ENCODE measurements at places on chromosomes 2 and 18.

DNA sequence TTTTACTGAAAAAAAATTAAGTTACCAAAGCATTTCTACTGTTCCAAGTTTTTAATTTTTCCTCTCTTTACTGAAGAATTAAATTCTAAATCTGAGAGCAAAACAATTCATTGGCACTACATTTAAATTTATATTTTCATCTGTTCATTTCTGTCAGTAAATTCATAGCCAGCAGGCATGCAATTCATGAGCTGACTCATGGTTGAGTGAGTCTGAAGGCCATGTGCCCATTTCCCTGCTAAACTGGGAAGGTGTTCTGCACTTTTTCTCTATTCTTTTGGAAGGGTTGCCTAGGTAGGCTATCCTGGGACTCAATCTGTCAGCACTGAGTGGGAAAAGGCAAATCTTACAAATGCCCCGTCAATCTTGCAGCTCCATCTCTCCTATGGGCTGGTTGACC lies 88.7 kb downstream of the KLHL14 start:
- no peak for DNase-seq

DNA sequence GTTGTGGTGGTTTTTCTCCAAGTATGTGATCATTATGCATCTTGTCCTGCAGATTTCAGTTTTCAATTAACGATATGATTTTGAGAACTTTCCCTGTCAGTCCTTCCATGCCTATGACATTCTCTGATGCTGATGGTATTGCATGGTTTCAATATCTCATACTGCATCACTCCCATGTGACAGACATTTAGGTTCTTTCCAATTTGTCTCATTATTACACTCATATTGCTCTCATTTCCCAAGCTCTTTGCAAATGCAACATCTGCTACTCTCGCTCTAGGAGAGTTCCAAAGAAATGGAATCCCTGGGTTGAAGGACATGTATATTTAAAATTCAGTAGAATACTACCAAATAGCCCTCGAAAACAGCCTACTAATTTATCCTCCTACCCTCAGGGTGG lies 125.5 kb downstream of the MARCHF4 start:
- DNase-seq: no peak

- DNase-seq: no peak
Measured at GRCh38 chr2:212176151-212176550, 362.5 kb downstream of the ERBB4 start.

DNA sequence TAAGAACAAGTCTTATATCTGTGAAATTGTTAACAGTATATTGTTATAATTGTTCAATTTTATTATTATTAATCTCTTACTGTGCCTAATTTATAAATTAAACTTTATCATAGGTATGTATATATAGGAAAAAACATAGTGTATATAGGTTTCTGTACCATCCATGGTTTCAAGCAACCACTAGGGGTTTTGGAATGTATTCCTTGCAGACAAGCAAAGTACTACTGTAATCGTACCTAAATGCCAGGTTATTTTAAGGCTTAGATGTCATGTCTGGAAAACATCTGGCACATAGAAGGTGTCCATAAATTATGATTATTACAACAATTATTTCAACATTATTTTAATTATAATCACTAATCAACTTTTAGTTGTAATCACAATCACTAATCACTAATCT lies 8.4 kb downstream of the ITSN2 start:
- DNase-seq: no peak

- DNase-seq: no peak
Measured at GRCh38 chr2:220202066-220202465, 574.6 kb downstream of the SLC4A3 start.

DNA sequence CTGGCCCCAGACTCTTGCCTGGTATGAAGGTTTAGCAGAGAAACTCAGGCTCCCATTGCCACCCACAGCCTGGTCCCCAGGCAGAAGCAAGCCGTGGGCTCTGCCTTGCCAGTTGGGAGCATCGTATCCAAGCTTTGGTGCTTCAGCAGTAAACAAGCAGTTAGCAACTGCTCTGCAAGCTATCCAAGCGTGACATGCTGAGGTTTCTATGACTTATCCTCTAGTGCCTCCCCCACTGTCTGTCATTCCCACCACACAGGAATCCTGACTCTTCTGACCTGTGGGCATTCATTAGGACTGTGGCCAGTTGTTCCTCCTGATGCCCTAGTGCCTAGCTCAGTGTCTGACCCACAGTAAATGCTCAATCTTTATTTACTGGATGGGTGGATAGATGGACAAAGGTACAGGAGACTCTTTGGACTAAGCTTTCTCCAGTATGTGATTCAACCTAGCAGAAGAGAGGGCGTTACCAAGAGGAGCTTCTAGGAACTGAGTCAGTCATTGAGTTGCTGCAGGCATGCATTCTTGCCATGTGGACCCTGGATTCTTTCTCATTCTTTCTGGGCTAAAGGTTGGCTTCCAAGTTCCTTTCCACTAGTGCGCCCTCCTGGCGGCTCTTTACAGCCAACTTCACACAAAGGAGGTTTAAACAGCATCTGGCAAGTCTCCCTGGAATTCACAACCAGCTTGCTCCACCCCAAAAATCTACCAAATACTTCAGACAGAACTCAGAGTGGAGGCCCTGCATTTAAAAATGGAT lies 40.6 kb upstream of the MRPL19 start:
- DNase-seq: no peak

DNA sequence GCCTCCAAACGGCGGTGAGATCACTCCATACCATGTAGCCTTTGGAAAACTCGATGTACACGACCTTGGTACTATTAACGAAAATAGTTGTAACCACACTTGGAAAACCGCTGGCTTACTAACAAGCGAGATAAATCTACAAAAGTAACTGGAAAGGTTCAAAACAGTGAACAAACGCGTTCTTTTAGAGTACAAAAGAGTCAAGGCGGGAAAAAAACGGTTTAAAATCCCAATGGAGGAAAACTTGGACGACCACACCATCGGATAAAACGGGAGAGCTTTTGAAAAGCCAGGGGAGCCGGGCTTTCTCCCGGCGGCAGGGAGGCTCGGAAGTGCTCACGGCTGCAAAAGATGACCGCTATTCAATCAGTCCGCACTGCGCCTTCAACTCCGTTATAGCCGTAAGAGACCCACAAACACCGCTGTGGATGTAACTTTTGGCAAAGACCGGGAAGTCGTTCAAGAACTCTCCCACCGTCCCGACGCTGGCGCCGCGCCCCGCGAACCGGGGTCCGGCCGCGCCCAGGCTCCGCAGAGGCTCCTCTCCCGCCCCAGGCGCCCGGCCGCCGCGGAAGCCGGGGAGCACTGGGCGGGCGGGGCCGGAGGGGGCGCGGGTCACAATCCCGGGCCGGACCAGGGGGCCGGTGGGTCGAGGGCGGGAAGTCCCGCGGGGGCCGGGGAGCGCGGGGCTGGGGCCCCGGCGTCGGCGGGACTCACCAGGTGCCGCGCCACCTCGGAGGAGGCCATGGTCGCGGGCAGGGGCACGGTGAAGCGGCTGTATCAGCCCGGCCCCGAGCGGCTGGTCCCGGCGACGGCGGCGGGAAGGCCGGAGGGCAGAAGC lies 465 bp downstream of the SEPTIN10 start:
- DNase-seq: no peak

- no peak for DNase-seq
Measured at GRCh38 chr2:241769819-241770184, 6.8 kb upstream of the GAL3ST2 start.

DNA sequence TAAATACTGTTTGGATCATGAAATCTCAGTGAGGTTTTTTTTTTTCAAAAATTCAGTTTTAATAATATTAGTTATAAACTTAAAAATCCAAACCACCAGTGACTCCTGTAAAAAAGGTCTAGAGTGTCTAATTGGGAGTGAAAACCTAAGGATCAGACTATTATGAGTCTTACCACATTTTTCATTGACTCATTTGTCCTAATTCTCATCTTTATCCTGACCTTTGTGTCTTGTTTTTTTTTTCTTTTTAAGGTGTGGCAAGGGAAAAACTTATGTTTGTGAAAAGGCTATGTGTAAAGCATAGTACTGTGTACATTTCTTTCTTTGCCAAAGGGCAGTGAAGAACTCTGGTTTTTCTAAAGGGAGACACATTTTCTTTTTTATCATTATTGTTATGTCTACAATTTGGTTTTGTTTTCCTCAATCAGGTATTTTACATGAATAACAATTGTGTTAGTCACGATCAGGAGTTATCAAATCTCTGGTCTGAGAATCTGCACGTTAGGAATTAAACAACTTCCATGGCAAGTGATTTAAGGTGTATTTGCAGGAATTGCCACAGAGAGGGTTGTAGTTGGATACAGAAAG lies 52.6 kb downstream of the RHBDD1 start:
- DNase-seq: no peak

DNA sequence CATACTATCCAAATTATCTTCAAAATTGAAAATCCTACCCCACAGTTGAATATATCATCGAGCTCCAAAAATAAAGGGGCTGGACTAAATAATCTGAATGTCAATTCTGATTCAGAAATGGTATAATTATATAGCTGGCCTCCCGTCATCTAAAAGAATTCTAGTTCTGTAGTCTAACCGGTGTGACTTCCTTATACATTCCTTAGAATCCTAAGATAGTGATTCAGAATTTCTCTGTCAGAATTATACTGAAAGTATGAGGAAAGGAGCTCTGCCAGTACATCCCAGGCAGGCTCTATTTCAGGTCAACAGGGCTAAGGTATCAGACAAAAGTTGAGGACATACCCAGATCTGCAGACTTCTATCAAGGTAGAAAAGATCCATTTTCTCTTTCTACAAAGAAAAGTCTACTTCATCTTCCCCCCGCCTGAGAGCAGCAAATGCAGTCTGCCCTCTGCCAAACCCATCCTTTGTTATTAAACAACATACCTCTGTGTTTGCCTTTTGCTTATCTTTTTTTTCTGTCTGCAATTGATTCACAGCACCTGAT lies 128.5 kb downstream of the METTL4 start:
- no peak for DNase-seq

DNA sequence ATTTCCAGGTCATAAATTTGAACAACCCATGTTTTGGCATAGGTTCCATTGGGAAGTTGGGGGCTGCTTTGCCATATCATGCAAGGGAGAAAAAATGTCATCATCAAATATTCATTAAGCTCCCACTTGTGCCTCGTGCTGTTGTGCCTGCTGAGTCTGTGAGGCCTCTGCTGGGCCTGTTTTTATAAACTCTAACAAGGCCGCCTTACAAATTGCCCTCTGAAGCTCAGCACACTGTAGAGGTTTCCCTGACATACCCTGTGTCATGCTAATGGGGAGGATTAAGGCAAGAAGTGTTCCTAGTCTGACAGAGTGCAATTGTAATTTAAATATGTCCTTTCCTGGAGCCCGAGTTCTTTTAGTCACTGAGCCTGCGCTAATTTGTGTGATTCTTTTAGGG lies 17.6 kb downstream of the OSBPL6 start:
- DNase-seq: no peak

DNA sequence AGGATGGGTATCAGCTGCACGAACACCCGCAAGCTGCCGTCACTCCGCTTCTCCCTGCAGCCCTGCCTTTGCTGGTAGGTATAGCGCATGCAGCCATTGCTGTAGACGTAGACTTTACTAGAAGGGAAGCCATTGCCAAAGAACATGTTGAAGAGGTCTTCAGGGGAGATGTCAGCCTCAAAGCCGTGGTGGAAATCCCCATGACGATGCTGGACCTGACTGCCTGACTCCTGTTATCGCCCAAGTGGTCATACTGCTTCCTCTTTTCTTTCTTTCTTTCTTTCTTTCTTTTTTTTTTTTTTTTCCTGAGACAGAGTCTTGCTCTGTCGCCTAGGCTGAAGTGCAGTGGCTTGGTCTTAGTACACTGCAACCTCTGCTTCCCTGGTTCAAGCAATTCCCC lies 68.7 kb upstream of the SPRED2 start:
- no peak for DNase-seq

- DNase-seq: no peak
Measured at GRCh38 chr18:39942702-39943101, 2012.3 kb upstream of the PIK3C3 start.

DNA sequence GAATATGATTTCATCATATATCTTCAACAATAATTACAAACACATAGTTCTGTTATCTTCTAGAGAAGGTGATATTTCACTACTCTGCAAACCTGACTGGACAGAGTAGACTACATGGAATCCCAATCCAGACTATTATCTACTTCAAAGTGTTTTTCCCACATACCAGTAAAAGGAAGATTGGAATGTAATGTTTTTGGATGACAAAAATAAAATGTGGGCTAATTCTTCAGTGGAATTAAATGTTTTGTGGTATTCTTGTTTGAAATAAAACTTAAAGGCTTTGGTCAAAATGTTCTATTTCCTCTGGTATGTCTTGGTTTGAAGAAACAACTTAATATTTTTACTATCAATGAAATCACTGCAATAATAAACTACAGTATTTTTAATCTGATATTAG lies 22.1 kb downstream of the COL5A2 start:
- no peak for DNase-seq

DNA sequence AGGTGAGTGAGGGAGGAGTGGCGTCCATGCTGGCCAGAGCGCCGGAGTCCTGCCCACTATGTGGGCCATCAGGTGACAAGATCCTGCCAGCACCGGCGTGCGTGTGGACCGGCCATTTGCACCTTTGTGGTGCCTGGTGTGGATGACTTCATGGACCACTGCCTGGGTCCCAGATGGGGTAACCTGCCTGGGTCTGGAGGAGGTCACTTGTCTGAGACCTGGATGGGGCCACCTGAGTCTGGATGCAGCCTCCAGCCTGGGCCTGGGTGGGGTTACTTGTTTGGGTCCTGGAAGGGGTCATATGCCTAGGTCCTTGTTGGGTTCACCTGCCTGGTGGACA lies 299.6 kb downstream of the NDUFA10 start:
- DNase-seq: no peak

DNA sequence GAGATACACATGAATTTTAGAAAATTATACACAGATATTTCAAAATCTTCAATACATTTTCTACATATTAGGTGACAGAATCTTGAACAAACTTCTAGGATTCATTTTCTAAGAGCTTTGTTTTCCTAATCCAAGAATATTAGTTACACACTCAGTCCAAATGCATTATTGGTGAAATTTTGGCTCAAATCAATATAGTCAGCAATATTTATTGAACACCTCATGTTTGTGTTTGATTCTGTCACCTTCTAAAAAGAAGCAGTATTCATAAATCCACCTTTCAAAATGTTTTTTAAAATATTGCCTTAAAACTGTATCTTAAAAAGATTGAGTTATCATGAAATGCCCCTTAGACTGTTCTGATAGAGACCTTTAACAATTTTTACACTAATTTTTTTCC lies 40.2 kb downstream of the KCNH7 start:
- DNase-seq: no peak

DNA sequence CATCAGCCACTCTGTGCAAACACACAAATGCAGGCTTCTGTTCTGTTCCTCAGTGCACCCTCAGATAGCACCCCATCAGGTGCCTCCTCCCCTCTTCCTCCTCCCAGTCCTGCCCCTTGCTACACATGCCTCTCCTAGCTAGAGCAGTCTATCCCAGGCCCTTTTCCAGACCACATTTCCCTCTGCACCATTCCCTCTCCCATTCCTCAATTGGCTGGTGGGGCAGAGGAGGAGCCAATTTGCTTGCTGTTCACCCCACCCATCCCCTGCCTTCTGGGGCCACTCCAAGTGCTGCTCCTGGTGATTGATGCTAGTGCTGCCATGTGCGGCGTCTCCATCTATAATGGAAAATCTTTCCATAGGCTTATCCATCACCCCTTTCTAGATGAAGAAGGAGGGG lies 5.4 kb downstream of the CFAP65 start:
- no peak for DNase-seq
